ENCODE measurements at places on chromosomes 6 and 20.

DNA sequence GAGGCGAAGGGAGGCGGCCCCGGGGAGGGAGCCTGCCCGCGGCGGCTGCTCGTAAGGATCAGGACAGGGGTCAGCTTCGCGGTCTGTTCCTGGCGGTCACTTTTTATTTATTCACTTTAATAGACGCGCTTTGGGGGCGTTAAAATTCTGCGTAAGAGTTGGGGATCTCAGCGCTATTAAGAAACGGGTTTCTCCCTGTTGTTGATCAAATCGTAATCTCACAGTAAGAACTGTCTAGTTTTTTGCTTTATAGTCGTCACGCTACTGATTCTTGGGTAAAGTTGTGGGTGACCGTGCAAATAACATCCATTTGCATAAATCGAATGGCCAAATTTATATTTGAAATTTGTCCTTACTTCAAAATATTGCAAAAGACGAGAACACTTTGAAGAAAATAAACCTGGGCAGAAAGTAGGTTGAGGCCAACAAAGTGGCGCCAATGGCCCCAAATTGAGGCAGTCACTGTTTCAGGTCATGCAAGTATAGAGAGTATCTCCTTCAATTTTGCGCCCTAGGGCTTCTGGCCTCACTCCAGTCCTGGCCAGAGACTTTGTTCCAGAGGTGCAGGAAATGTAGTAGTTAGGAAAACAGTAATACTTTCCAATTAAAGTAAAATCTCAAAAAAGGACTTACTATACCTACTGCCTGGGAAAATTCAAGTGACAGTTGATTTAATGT is 963 bp upstream of the RMND1 start:
- DNase-seq: peak; percentile 50

- DNase-seq: no peak
These were observed 524.8 kb upstream of the GJE1 start for GRCh38 chr6:141607956-141608355.

- DNase-seq: no peak
These were observed 274.5 kb upstream of the NRSN1 start for GRCh38 chr6:23851522-23851921.

DNA sequence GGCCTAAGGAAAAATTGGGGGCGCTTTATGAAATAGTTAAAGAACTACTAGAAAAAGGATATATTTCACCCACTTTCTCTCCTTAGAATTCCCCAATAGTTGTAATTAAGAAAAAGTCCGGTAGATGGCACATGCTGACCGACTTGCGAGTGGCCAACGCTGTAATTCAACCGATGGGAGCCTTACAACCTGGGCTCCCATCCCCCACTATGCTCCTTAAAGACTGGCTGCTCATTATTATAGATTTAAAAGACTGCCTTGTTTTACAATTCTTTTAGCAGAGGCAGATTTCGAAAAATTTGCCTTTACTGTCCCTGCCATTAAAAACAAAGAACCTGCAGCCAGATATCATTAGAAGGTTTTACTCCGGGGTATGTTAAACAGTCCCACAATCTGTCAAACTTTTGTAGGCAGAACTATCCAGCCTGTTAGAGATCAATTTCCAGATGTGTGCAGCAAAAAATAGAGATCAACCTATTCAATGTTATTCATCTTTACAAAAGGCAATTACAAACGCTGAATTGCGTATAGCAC is 58.5 kb upstream of the PRSS16 start:
- peak; percentile 85 for DNase-seq

GRCh38 chr6:37059344-37060194 is 54.1 kb downstream of the FGD2 start:
- DNase-seq: peak; percentile 98

- DNase-seq: no peak
These were observed 813.3 kb downstream of the HACE1 start for GRCh38 chr6:104046426-104046825.

DNA sequence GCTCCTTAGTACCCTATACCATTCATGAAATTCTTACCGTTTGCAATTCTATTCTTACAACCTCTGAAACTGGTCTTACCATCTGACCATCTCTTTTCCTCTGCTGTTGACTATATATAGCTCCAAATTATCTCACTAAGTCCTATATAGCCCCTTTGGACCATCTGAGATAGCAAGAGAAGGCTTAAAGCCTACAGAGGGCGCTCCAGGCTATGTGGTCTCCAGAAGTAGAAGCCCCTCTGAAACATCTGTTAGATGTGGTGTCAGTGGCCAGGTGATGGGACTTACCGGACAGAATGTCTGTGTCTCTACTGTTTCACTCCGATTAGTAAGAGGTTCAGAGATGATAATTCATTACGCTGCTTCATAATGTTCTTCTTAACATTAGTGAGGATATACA is 140.7 kb upstream of the BMP2 start:
- no peak for DNase-seq

DNA sequence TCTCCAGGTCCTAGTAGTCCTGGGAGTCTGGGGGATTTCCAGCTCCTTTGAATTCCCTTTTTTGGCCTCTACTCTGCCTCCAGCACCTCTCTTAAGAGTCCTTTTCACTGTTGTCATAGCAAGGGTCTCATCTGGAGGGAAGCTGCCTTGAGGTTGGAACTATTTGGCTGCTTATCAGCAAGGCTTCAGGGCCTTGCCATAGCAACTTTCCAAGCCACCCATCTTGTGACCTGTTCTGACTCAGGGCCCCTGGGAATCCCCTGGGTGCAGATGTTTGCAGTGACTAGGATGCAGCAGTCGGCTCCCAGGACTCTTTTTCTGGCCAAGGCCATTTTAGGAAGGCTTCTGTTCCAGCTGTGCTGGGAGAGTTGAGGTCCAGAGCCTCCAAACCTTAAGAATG is 12.4 kb downstream of the PKIG start:
- DNase-seq: peak; percentile 56

- DNase-seq: no peak
These were observed 62.1 kb upstream of the RAB32 start for GRCh38 chr6:146481527-146481926.

- no peak for DNase-seq
These were observed 455.9 kb upstream of the JARID2 start for GRCh38 chr6:14789996-14790395.

DNA sequence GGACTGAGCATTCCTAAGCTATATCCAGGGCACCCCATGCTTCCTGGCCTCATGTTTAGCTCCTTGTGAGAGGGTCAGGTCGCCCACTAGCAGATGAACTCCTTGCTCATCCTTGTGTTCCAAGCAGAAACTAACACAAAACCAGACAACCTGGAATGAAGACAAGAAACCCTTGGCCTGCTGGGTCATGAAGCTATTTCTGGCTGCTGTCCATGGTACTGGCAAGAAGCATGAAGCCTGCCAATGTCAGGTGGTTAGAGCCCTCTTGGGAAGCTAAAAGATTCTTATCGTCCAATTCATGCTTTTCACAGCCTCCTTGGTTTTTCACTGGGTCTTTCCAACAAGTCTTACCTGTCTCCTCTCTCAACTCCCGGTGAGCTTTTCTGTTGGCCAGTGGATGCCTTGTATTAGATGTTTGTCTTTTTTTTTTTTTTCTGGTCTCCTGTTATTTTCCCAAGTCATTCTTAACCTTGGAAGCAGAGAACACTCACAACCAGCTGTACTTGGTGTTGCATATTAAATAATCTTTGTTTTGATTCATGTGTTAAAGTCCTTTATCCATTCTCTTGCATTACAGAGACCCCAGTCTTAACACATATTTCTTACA is 180.3 kb downstream of the ANKRD60 start:
- peak; percentile 64 for DNase-seq

DNA sequence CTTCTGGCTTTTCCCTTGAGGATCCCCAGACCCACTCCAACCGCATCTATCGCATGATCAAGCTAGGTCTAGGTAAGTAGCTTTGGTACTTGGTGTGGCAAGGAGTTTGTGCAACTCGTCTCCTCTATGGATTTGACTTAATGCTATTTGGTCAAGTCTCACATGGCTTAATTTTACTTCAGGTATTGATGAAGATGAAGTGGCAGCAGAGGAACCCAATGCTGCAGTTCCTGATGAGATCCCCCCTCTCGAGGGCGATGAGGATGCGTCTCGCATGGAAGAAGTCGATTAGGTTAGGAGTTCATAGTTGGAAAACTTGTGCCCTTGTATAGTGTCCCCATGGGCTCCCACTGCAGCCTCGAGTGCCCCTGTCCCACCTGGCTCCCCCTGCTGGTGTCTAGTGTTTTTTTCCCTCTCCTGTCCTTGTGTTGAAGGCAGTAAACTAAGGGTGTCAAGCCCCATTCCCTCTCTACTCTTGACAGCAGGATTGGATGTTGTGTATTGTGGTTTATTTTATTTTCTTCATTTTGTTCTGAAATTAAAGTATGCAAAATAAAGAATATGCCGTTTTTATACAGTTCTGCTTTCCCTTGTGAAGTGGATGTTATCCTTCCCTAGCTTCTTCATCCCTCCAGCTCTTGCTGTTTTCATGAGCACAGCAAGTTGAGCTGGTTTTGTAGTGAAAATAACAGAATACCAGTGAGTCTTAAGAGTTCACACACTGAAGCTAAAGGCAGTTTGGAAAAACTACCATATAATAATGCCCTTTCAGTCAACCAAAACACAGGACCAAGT is 3.8 kb downstream of the SLC35B2 start:
- peak; percentile 51 for DNase-seq

GRCh38 chr20:51396365-51396909 is 146.1 kb downstream of the NFATC2 start:
- no peak for DNase-seq

DNA sequence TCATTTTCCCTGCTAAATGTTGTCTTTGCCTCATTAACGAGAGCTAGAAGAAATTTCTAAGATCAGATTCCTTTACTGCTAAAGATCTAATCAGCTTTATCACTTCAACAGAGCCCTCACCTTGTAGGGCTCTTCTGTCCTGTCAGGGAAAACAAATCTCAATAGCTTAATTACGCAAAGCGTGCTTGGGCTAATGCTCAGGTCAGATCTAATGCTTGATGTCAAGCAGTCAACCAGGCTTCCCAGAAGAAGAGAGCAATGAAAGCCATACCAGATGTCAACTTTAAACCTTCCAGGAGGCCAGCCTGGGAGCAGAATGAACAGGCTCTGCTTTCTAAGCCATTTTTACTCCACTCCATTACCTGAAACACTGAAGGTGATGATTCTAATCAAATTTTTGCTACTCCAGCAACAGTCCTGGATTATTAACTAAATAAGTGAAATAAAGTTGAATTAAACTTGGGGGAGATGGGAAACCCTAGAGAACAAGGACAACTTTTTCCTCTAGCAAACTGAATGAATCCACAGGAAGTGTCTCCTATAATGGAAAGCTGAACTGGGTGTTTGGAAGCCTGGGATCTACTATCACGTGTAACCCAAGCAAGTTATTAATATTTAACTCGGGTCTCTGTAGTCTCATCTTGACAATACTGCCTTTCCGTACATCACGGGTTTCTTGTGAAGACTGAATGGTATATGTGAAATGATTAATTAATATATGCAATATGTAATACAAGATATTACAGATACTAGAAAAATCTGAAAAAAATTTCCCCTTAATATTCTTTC is 273.7 kb downstream of the PTPRK start:
- DNase-seq: no peak

- no peak for DNase-seq
These were observed 73.2 kb downstream of the SMOC2 start for GRCh38 chr6:168514216-168514615.

- no peak for DNase-seq
These were observed 419.4 kb downstream of the C6orf118 start for GRCh38 chr6:164889980-164890379.

DNA sequence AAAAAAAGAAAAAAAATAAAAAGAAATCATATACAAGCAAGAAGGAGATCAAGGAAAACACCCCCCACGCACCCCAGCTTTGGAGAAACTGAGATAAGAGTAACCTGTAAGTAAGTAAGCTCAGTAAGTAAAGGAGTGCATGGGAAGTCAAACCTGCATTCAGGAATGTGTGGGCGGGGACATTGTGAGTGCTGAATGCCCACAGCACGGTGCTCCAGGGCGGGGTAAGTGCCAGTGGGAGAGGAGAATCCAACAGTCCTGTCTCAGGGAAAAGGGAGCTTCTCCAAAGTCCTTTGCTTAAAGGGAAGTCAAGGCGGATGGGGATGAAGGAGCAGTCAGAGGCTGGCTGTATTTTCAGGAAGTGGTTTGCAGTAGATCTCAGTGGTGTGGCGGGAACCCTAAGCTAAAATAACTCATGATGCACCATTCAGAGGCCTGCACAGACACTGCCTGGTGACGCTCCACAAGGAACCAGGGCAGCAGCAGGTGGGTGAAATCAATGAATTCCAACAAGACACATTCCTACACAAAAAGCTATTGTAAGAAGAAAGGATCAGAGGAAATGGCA is 368.0 kb downstream of the QKI start:
- peak; percentile 11 for DNase-seq

DNA sequence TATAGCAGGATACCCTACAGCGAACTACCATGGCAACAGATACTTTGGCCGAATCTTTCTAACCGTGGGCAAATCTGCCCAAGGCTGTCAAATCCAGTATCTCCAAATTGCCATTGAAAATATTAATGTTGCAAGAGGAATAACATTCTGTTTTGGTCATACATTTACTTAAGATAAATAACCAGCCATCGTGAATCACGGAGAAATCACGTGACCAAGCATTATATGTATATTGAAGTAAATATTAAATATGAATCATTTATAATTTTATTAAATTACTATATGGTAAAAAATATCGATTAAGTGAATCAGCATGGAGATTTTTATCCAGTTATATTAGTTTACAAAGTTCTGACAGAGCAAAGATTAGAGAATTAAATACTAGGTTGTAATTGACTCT is 714.6 kb upstream of the GJE1 start:
- DNase-seq: no peak

DNA sequence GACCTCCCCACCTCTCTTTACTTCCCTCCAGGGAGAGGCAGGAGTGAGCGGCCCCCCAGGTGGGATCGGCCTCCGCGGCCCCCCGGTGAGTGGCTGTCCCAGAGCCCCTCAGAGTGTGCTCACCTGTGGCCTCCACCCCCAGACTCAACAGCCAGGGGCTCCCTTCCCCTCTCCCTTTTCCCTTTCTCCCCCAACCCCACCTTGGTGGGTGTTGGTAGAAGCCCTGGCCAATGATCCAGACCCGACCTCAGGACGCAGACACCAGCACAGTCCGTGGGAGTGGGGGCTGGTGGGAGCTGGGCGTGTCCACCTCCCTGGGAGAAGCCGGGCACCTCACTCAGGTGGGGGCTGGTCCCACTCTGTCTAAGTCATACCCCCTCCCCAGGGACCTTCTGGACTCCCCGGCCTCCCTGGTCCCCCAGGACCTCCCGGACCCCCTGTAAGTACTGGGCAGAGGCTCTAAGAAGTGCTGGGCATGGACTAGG is 4.9 kb downstream of the COL9A3 start:
- no peak for DNase-seq

DNA sequence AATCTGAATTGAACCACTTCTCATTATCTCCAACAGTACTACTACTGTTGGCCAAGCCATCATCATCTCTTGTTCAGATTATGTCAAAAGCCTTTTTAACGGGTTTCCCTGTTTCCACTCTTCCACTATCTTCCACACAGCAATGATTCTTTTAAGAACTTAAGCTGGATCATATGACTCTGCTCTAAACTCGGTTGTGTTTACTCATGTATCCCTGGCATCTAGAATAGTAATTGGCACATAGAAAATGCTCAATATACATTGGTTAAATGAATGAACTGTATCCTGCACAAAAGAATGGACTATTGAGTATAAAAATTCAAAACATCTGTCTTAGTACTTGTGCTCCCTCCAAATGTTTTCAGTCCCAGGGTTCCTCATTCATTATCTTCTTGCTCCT is 2.8 kb upstream of the COX7A2 start:
- DNase-seq: no peak

Measured in epithelial cell of esophagus (primary cell).